Temporal lobe (tissue), 4 donors: ENCODE measurements at places on chromosomes 12 and 14. TPM values are rescaled to one million over a fixed set of nuclear protein-coding genes. Genes with fewer than 3 reads are reported as not detected.

CIROP gene
- total RNA-seq = not detected

ZBTB1 gene
- total RNA-seq = 39.6 TPM

DLGAP5 gene
- 3.9 TPM for total RNA-seq

TMEM52B gene
- total RNA-seq = 0.25 TPM

EML5 gene
- total RNA-seq = 20.7 TPM

NELL2 gene
- total RNA-seq = 1,352 TPM

ACOT4 gene
- 0.98 TPM for total RNA-seq
